H1 (cell line): ENCODE measurements at places on chromosomes 11 and 22.

GRCh38 chr11:125990244-125990643, 44.4 kb downstream of the VSIG10L2 start:
- DNase-seq, result no peak

DNA sequence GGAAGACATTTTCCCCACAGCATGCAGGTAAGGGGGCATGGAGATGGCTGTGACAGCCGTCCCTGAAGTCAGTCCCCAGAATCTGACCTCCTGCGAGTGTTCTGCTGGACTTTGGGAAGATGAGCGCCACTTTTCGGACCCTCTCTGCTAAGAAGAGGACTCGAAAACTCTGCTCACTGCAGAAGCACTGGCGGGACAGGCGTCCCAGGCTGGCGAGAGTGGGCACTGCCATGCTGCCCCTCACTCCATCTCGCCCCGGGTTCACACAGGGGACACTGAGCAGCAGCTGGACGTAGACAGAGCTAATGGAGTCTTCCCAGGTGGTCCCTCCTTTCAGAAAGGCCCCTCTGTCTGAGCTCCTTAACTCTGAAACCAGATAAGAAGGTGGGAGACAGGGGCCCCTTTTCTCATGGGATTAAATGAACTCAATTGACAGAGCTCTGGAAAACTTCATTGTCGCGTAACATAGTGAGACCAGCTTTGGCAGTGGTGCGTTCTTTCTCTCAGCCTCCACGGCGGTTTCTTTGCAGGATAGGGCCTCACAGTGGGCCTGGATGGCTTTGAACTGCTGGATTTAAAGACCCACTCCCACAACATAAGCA, 4.8 kb downstream of the ADAMTS8 start:
- DNase-seq, result no peak

DNA sequence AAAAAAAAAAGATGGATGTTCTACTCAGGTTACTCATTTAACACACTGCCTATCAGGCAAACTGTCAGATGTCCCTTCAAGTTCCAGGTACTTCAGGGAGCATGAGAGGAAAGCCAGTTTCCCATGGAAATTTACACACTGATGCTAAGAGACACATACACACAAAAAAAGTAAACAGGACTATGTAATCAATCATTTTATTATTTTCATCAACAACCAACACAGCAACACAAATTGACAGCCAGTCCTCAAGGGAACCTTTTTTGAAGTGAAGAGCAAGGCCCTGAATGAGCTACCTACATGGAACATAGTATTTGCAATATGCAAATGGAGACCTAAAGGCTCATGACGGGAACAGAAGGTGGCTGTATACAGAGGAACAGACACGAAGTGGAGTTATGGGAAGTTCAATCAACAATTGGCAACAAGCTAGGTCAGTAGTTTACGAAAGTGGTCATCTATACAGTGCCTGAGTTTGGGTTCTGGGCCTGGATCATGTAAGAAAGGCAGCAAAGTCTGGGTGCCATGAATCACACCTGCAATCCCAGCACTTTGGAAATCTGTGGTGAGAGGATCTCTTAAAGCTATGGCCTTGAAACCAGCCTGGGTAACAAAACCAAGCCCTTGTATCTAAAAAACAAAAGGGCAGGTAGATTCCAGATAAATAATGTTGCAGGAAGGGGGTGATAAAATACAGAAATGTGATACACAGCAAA, 12.6 kb upstream of the WDR74 start:
- DNase-seq, result no peak

DNA sequence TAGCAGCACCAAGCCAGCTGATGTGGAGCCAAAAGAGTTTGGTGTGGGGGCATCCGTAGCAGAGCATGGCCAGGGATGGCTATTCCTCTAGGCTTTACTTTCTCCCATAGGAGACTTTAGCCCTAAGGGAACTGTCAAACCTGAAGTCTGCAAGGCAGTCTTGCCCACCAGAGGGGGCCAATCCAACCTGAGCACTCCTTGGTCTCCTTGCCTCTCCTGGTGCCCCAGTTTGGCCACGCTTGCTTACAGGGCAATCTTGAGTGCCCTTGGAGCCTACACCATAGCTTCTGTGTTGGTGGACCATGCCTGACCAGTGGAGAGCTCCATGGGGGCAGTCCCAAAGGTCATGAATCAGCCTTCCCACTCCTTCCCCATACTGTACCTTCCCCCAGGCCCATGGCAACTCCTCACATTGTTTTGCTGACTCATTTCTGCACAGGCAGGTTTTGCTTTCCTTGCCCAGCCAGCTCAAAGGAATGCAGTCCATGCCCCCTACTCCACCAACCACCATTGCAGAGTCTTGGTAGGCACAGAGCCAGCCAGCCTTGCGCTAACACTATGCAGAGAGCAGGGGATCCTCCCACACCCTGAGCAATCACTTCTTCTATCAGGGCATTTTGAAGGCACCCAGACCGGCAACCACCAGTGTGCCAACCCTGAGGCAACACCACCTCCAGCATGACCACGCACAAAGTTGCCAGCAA, 1421.2 kb upstream of the RAG2 start:
- no peak for DNase-seq

DNA sequence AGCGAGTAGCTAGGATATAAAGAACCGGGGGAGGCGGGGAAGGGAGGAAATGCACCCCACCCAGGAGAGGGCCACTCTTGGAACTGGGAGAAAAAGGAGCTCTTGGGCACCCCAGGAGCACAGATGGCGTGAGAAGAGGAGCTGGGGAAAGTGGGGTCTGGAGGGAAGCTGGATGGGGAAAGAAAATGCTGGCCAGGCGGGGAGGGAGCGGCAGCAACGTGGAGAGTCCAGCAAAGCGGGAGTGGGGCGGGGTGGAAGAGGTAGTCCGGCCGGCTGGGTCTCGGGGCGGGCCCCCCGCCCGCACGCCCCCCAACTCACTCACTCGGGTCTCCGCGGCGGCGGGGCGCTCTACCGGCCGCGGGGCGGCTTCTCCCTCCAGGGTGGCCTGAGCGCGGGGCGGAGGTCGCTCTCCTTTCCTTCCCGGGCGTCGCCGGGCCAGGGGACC, 522 bp downstream of the TOB2 start:
- no peak for DNase-seq

GRCh38 chr11:82924522-82925224, 23.1 kb downstream of the DDIAS start:
- DNase-seq, result no peak

DNA sequence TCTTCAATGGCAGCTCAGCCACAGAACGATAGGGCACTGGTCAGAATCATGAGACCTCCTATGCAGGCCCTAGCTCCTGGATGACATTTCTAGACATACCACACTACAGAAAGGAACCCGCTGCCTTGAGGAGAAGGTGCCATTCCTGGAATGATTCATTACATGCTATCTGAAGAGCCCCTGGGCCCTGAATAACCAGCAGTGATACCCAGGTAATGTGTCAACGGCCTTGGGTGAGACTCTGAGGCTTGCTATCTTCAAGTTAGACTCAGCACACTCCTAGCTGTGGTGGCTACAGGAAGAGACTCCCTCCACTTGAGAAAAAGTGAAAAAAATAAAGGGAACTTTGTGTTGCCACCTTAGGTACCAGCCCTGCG, 161.2 kb upstream of the GRIA4 start:
- DNase-seq, result no peak

DNA sequence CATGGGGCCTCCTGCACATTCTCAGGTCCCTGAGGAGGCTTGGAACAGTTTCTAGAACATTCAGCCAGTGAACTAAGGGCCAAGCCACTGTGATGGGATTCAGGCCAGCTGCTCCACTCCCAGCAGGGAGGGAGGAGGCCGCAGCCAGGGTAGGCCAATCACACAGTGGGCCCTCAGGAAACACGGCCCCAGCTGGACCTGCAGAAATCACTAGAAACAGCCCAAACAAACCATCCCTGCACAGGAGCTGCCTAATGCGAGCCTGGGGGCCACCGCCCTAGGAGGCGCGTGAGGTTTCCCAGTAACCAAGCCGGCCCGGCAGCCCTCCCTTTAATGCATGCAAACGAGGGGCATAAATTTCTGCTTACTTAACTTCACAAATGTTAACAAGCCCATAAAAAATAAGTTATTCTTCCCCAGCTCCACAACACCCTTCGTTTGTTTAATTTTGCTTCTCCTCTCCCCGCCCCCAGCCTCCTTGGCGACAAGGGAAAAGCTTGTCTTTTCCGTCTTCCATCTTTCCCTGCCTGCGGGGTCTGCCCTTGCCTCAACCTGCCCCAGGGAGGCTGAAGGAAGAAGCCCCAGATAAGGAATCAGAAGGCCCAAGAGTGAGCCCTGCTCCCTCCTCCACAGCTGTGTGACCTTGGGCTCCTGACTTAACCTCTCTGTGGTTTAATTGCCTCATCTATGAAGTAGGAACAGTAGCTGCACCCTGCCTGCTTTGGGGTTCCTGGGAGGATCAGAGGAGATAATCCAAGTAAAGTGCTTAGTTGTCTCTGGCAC, 25.7 kb downstream of the ELFN2 start:
- DNase-seq, result no peak

GRCh38 chr11:33701302-33702230, 940 bp upstream of the C11orf91 start:
- DNase-seq, result no peak

DNA sequence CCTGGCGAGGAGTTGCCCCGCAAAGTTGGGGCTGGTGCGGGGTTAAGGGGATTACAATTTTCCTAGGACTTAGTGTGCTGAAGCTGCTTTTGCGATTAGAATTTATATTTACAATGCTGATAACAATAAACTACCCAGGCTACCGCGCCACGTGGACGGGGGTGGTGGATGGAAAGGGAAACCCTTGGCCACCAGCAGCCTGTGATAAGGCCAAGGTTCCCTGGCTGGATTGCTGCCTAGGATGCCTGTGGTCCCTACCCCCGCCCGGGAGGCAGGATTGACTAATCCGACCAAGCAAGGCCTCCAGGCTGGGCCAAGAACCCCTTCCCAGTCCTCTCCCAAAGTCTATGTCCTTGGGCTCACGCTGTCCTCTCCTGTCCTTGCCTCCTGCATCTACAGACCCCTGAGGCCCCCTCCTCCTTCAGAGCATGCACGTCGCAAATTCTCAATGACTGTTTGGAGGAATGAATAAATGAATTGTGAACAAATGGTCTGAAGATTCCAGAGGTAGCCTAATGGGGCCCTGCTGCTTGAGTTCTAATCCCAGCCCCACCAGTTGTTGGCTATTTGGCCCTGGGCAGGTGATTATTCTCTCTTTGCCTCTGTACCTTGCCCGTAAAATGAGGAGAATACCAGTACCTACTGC, 7.6 kb upstream of the CHKA start:
- DNase-seq, result no peak

DNA sequence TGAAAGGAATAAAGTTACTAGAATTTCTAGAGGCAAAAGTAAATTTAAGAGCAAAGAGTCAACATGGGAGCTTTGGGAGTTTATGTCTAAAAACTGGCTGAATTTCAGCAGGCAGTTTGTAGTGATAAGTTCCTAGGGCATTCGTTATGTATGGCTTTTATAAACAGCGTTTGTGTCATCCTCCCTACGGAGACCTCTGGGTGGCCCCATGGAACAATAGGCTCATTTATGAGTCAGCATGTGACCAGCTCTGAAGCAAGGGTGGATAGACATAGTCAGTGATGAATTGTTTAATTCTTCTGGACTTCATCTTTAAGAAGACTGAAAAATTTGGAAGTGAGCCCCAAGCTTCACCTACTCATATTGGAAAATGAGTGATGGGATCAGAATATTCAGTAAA, 37.1 kb downstream of the SVIP start:
- no peak for DNase-seq

DNA sequence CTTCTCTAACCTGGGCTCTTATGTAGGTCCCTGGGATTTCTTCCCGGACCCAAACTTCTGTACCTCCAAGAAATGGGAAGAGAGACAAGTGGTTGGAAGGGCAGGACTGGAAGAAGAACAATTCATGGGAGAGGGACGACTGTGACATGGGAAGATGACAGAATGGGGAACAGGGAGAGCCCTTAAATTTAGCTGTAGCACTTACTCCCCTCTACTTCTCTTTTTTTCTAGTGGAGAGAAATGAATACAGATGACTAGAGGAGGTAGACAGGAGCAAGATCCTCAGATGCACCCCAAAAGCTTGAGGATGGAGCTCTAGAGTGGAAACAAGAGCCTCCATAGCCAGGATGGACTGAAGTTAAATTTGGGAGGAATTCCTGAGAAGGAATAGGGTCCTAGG, 2.3 kb downstream of the RHOG start:
- no peak for DNase-seq

DNA sequence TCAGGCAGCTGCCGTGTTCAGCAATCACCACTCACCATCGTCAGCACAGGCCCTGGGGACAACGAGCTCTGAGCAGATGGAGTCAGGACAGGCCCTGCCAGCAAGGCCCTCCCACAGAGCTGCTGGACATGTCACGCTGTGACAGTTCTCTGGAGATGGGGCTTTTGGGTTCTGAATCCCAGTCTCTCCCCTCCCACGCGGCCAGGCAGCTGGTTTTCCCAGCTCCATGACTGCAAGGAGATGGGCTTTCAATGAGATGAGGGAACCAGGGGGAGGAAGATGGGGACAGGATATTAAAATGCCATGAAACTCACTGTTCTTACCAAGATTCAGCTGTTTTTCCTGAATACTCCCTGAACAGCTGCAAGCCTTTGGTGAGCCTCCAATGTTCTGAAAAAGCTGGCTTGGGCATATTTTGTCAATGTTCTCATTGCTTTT, 305.9 kb downstream of the BRD1 start:
- no peak for DNase-seq

DNA sequence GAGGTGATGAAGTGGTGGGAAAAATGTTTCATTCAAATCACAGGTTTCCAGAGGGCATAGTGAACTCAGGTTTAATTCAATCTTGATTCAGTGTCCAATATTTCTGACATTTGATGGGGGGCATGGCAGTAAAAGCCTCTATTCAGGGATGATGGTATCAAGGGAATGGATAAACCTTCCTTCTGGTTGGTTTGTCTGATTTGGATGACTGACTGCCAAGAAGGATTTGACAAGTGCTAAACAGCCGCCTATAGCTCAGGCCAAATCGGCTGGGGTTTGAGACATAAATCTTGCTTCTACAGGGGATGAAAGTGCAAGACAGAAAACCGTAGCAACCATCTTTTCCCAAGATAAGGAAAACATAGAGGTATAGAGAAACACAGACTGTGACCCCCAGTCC, 121.8 kb upstream of the C11orf87 start:
- DNase-seq, result no peak

- no peak for DNase-seq
These were observed 3.9 kb upstream of the MYH9 start for GRCh38 chr22:36391638-36392037.

GRCh38 chr11:111047374-111047773, 198.2 kb upstream of the POU2AF2 start:
- peak; percentile 52 for DNase-seq

DNA sequence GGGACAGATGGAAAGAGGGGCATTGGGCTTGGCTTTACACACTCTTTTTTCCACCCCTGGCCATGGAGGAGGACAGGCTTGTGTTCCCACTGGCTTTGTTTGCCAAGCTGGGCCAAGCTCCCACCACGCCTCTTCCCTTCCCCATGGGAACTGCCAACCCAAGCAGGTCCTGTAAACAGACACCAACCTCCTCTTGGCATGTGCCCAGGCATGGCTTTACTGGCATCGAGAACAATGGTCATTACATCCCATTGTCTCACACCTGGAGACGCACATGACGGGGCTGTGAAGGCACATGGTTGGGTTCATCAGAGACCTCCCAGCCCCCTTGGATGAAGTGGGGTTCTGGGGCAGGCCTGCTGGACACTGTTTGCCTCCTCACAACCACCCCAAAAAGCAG, 11.7 kb downstream of the SEC14L3 start:
- DNase-seq, result no peak
